Esophagus squamous epithelium (tissue), 5 donors: ENCODE measurements at places on chromosomes 4 and X.

DNA sequence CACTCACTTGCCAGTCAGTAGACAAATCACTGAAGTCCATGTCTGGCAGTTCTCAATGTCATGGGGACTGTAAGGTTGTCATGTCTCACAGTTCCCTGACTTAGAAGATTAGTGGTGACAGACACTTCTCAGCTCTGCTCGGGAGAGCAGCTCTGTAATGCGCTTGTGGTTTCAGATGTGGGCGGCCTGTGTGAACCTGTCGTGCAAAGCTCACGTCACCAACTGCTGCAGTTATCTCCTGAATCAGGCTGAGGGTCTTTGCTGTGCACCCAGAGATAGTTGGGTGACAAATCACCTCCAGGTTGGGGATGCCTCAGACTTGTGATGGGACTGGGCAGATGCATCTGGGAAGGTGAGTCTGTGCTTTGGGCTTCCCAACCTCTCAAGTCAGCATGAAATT is at the start of gene IL9R:
Gene IL9R (plus strand): TSS at position 261 of the 400 bp plus-strand sequence. CDS start 64 bp downstream, at position 325.
- H3K36me3 ChIP-seq = no peaks in the 10 kb centered on the region
- no peaks in the 10 kb centered on the region for H3K27me3 ChIP-seq
- DNase-seq = no peak
- no peak within 1 kb of the TSS for H3K27ac ChIP-seq

DNA sequence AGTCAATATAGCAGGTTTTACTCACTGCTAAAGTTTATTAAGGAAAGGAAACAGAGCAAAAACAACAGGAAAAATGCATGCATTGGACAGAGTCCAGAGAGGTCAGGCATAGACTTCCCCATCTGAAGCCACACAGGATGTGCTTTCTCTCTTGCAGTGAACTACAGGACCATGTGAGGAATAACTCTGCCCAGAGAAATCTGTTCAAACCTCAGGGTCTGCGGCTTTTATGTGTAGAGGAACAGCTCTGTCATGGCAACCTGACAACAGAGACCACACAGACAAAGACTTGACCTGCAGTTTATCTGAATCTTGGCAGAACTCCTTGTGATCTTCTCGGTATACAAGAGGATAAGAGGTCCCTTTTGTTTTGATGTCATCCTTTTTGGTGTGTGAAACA is 46.3 kb upstream of the LONRF3 start:
- no peak for DNase-seq
- no peaks in the 10 kb centered on the region for H3K27me3 ChIP-seq
- H3K4me1 ChIP-seq = no peaks in the 10 kb centered on the region
- no peak overlapping the region for H3K4me3 ChIP-seq
- no peaks in the 10 kb centered on the region for H3K36me3 ChIP-seq
- no peak overlapping the region for H3K27ac ChIP-seq

DNA sequence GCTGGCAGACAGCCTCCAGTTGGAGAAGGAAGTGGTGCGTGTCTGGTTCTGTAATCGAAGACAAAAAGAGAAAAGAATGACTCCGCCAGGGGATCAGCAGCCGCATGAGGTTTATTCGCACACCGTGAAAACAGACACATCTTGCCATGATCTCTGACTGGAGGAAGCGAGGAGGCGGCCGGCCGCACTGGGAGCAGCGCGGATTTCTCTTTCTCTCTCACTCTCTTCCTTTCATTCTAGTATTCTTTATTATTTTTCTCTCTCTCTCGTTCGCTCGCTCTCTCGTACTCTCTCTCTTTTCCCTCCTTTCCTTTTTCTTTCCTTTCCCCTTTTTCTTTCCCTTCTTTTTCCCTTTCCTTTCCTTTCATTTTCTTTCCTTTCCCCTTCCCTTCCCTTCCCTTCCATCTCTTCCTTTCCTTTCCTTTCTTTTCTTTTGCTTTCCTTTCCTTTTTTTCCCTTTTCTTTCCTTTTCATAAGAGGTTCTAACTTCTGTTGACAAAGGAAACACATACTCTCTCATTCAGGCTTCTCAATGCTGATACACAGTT is 1.2 kb downstream of the POU3F4 start:
- no peaks in the 10 kb centered on the region for H3K36me3 ChIP-seq
- no peak overlapping the region for H3K27ac ChIP-seq
- H3K4me1 ChIP-seq = no peaks in the 10 kb centered on the region
- H3K4me3 ChIP-seq = no peak overlapping the region
- DNase-seq = no peak

DNA sequence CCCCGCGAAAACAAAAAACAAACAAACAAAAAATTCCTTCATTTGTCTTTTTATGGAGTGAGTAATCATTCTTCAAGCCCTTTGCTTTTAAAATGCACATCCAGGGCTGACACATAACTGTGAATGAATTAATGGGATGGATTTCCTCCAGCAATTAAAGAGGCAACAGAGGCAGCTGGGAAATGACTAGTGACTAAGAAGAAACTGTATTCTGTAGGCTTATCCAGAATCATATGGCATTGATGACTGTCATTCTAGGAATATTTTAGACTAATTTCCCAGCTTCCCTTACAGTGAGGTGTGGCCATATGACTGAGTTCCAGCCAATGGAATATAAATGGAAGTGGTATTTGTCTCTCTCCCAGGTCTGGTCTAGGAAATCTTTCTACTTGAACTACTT is 46.8 kb upstream of the PDE5A start:
- no peak overlapping the region for H3K4me3 ChIP-seq
- no peaks in the 10 kb centered on the region for H3K36me3 ChIP-seq
- H3K27me3 ChIP-seq = no peaks in the 10 kb centered on the region
- no peak for DNase-seq
- H3K4me1 ChIP-seq = no peaks in the 10 kb centered on the region

DNA sequence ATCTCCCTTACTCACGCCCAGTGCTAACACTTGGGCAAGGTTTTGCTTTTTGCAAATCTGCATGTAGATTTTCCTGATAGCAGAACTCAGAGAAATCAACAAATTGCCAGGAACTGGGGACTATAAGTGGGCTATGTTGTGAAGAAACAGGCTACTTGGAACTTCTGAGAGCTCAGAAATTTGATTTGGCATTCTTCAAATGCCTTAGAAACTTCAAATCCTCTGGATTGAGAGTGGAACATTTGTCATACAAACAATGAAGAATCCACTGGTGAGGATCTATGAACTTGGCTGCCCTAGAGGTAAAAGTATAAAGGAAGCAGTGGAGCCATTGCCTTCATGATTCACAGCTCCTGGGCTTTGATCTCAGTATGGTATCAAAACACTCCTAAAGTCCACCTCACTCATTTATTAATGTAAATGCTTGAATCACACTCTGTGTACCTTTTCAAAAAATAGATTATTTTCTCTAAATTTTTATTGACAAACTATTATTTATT is 126.0 kb downstream of the GLRA3 start:
- no peak overlapping the region for H3K27ac ChIP-seq
- no peaks in the 10 kb centered on the region for H3K4me1 ChIP-seq
- no peaks in the 10 kb centered on the region for H3K36me3 ChIP-seq
- H3K27me3 ChIP-seq = no peaks in the 10 kb centered on the region
- no peak for DNase-seq
- H3K4me3 ChIP-seq = no peak overlapping the region

GRCh38 chrX:20989361-20989760 is 384.9 kb upstream of the CNKSR2 start:
- no peak overlapping the region for H3K27ac ChIP-seq
- no peak for DNase-seq
- no peaks in the 10 kb centered on the region for H3K36me3 ChIP-seq
- H3K4me1 ChIP-seq = no peaks in the 10 kb centered on the region

DNA sequence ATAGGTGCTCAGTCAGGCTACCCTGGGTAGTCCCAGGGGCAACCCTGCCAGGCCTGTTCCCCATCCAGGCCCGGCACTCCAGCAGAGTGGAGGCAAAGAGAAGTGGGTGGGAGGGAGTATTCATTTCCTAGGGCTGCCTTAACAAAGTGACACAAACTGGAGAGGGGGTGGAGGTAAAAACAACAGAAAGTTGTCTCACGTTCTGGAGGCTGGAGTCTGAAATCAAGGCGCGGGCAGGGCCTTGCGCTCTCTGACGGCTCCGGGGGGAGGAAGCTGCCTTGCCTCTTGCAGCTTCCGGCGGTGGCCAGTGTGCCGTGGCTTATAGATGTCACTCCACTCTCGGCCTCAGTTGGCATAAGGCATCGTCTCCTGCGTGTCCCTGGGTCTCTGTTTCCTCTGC is 90.8 kb downstream of the DCTD start:
- H3K4me1 ChIP-seq = no peaks in the 10 kb centered on the region
- H3K4me3 ChIP-seq = no peak overlapping the region
- no peaks in the 10 kb centered on the region for H3K27me3 ChIP-seq

DNA sequence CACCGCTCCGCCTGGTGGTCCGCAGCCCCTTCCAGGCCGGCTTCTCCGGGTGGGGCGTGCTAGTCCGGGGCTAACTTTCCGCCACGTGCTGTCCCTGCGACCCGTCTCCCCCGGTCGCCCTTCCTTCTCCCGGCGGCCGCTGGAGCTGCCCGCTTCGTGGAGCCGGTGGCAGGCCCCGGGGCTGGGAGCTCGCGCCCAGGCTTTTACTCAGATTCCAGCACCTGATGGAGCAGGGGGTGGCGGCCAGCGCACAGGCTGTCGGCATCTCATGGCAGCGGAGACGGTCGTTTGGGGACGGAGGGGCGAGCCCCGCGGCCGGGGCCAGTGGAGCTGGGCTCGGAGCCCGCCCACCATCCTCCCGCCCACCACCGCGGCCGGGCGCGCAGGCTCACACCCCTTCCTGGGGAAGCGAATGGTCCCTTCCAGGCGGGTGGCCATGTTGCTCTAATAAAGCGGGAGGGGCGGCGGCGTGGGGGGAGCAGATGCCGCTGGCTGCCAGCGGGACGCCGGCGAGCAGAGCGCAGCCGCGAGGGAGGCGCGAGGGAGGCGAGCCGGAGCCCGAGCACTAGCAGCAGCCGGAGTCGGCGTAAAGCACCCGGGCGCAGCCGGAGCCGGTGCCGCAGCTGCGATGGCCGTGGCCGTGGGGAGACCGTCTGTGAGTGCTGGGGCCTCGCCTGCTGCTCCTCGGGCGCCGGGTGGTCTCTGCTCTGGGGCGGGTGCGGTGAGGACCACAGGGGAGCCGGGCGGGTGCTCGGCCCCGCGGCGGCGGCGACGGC is at the start of gene SEPTIN11:
Gene SEPTIN11 (plus strand): TSS at position 477 of the 776 bp plus-strand sequence. CDS start 152 bp downstream, at position 629.
- no peaks in the 10 kb centered on the region for H3K36me3 ChIP-seq
- peaks cover 9% of the 10 kb centered on the region for H3K4me1 ChIP-seq
- H3K27ac ChIP-seq = peak within 1 kb of the TSS; percentile 79

- no peaks in the 10 kb centered on the region for H3K36me3 ChIP-seq
- no peak for DNase-seq
- no peak overlapping the region for H3K4me3 ChIP-seq
- no peak overlapping the region for H3K27ac ChIP-seq
- H3K4me1 ChIP-seq = no peaks in the 10 kb centered on the region
- H3K27me3 ChIP-seq = no peaks in the 10 kb centered on the region
Observed at GRCh38 chrX:52425775-52426174, 57.0 kb downstream of the XAGE2 start.

DNA sequence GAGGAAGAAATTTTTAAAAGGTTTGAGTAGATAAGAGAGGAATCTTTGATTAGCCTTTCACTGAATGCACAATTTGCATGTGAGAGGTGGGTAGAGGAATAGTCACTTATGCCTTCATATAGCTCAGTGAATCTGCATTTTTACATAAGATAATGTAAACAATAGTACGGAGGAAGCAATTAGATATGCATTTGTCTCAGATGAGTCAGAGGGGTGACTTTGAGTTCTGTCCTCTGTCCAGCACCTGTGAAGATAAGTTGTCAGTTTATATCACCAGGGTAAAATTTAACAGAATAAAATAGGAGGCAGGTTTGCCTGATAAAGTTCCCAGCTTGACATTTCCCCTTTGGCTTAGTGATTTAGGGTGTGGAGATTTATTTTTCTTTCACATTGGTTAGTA is 841.9 kb downstream of the PCDH18 start:
- no peaks in the 10 kb centered on the region for H3K4me1 ChIP-seq
- no peaks in the 10 kb centered on the region for H3K36me3 ChIP-seq
- H3K4me3 ChIP-seq = no peak overlapping the region
- no peaks in the 10 kb centered on the region for H3K27me3 ChIP-seq

DNA sequence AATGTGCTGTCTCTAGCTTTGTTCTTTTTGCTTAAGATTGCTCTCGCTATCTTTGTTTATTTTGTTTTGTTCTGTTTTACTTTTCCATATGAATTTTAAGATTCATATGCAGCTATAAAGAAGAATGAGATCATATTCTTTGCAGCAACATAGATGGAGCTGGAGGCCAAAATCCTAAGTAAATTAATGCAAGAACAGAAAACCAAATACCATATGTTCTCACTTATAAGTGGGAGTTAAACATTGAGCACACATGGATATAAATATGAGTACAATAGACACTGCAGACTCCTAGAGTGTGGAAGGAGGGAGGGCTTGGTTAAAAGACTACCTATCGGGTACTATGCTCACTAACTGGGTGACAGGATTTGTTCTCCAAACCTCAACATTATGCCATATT is 237.8 kb downstream of the TRAM1L1 start:
- H3K4me1 ChIP-seq = no peaks in the 10 kb centered on the region
- no peaks in the 10 kb centered on the region for H3K36me3 ChIP-seq
- H3K27me3 ChIP-seq = no peaks in the 10 kb centered on the region
- H3K4me3 ChIP-seq = no peak overlapping the region

- DNase-seq = no peak
- peaks cover 15% of the 10 kb centered on the region for H3K36me3 ChIP-seq
- H3K4me3 ChIP-seq = no peak overlapping the region
- H3K27me3 ChIP-seq = no peaks in the 10 kb centered on the region
- no peak overlapping the region for H3K27ac ChIP-seq
Observed at GRCh38 chr4:78845472-78845871, 69.3 kb downstream of the BMP2K start.

- no peak overlapping the region for H3K4me3 ChIP-seq
- DNase-seq = no peak
- peaks cover 11% of the 10 kb centered on the region for H3K4me1 ChIP-seq
Observed at GRCh38 chr4:184421533-184422155, 52.7 kb downstream of the IRF2 start.

GRCh38 chr4:33013282-33013681 is 2293.1 kb downstream of the PCDH7 start:
- H3K27ac ChIP-seq = no peak overlapping the region
- H3K36me3 ChIP-seq = no peaks in the 10 kb centered on the region
- DNase-seq = no peak
- H3K27me3 ChIP-seq = no peaks in the 10 kb centered on the region
- no peaks in the 10 kb centered on the region for H3K4me1 ChIP-seq

DNA sequence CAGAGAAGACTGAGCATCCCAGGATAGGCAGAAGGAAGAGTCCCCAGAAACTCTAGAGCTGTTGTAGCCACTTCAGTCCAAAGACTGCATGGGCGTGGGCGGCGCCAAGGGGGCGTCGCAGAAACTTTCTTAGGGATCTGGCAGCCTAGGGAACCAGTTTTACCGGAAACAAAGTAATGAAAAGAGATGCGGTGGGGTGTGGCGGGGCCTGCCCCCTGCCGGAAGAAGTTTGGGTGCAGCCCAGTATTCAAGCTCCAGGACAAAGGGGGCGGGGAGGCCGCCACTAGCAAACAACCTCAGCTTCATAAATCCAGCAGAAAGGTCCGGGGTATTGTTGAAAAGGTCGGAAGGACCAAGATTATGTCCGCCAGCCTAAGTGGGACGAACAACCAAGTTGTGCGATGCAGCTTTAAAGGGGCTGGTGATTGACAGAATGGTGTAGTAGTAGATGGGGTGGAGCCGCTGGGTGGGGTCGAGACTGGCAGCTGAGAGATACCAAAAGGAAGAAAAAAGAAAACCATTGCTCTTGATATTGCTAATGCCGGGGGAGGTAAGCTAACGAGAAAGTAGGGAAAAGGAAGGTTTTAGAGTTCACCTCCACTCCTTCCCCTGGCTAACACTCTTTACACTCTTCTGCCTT is 190.5 kb downstream of the RRAGB start:
- H3K27me3 ChIP-seq = no peaks in the 10 kb centered on the region
- H3K27ac ChIP-seq = peak overlapping the region; percentile 64
- no peak for DNase-seq
- H3K36me3 ChIP-seq = no peaks in the 10 kb centered on the region
